ENCODE measurements at places on chromosomes 16 and 17.

GRCh38 chr17:74337834-74338500 is 11.9 kb downstream of the KIF19 start:
- no peak for DNase-seq

DNA sequence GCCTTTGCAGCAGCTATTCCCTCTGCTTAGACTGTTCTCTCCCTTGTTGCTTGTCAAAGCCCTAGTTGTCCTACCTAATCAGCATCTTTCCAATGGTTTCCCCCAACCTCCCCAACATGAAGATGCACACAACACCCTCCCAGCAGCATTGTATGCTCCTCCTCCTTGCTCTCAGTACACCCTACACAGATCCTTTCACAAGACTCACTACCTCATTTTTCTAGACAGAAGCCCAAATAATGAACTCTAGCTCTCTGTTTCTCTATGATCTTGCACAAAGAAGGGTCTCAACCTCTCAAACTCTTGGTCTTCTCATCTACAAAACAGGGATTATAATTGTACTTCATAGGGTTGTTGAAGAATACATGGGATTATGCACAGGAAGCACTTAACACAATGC is 19.4 kb downstream of the PSME3IP1 start:
- no peak for DNase-seq

GRCh38 chr17:1649844-1650501 is at the start of gene RILP:
RILP (minus strand) TSS chr17:1649866; CDS start chr17:1649804, 62 bp downstream.
- no peak for DNase-seq

GRCh38 chr16:426115-426905 is 861 bp downstream of the RAB11FIP3 start:
- no peak for DNase-seq

DNA sequence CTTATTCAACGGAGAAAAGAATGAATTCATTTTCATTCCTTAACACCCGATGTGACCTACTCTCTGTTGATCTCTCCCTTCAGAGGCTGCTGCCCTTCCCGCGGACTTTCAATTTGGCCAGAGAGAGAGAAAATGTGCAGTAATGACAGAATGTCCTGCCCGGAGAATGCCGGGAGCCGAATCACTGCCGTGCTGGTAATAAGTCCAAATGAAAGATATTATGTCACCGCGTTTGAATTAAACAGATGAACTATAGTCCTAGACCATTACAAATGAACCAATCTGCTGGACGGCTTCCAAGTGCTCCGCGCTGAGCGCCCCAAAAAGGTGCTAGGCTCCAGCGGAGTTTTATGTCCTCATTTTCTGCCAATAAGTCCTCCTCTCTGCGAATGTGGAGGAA is 14.7 kb upstream of the C16orf82 start:
- no peak for DNase-seq

GRCh38 chr16:28528463-28528867 is 10.3 kb downstream of the NUPR1 start:
- DNase-seq, result no peak

GRCh38 chr16:56424404-56424764 is 961 bp downstream of the AMFR start:
- no peak for DNase-seq

GRCh38 chr16:30464078-30464477 is 8.5 kb upstream of the ITGAL start:
- DNase-seq, result no peak

GRCh38 chr16:53780051-53780450 is 76.1 kb downstream of the FTO start:
- DNase-seq, result no peak

GRCh38 chr16:719815-720446 is 1.0 kb upstream of the ANTKMT start:
- DNase-seq, result no peak

- DNase-seq, result no peak
These were observed 27.4 kb upstream of the LYRM9 start for GRCh38 chr17:27920569-27920968.

- DNase-seq, result no peak
These were observed 358.5 kb downstream of the CA10 start for GRCh38 chr17:51799981-51800380.

GRCh38 chr17:77470800-77471733 is 330.3 kb downstream of the SEC14L1 start:
- DNase-seq, result no peak

DNA sequence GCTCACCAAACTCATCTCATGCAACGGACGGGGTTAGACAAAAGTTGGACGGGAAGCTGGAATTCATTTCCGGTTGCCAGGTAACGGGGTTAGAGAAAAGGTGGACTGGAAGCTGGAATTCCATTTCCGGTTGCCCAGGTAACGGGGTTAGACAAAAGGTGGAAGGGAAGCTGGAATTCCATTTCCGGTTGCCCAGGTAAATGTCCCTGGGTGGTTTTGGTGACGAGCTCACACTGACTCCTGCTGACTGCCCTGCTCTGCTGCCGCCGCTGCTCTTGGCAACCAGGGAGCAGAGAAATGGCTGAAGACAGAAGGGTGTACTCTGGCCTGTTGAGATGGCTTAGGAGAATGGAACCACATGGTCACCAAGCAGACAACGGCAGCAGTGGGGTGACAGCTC is 170.3 kb upstream of the RPH3AL start:
- DNase-seq, result no peak

GRCh38 chr16:70738083-70738977 is 52.5 kb upstream of the MTSS2 start:
- no peak for DNase-seq

DNA sequence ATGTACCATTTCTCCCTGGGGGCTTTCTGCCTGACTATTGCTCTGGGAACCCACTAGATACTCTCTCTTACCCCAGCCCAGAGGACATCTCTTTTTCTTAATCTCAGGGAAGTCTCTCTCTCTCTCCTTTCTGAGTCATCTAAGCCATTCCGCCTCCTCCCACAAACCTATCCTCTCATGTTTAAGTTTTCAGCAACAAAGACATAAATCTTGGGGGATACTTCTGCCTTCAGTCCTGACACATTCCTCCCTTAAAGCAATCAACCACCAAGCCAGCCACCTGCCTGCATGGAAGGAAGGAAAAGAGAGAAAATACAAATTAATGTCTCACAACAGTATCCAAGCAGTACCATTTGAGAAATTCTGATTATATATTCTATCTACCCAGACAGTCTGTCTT is 128.8 kb downstream of the HS3ST2 start:
- DNase-seq, result no peak

DNA sequence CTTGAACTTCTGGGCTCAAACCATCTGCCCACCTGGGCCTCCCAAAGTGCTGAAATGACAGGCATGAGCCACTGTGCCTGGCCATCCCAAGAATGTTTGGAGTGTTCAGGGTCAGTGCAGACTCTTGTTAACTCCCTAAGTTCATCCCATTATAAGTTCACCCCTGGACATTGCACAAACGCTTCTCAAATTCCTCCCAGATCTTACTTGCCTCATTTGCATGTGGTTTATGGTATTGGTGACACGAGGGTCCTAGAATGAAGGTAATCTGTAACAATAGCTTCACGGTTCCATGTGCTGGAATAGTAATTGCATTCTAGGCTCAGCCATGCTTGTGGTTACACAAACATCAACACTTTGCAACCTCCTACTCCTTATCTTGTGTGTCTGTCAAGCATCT is 5.0 kb upstream of the CCDC42 start:
- no peak for DNase-seq

- DNase-seq, result no peak
These were observed 2.8 kb downstream of the MAPK8IP3 start for GRCh38 chr16:1708768-1709180.

GRCh38 chr17:5770441-5771270 is 186.3 kb upstream of the NLRP1 start:
- DNase-seq, result no peak

- DNase-seq, result no peak
These were observed 7.5 kb downstream of the DCAKD start for GRCh38 chr17:45043813-45044540.

GRCh38 chr17:72419866-72420774 is 299.3 kb downstream of the SOX9 start:
- no peak for DNase-seq

DNA sequence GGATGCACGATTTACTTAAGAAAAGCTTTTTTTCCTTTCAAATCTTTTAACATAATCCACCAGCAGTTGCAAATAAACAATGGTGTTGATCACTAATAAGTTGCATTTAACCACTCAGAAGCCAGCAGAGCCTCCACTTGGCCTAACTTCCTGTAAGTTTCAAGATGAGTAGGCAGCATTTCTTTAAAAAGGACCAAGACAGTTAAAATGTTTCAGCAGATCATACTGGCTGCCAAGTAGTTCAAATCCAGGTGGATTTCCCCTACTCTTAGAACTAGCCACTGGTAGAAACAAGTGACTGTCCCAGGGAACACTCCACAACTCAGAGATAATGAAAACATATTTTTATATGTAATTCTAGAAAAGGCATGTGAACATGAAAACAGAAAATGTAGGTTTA is 17.0 kb upstream of the RFFL start:
- DNase-seq, result no peak

- DNase-seq, result no peak
These were observed 61.7 kb downstream of the KPNA2 start for GRCh38 chr17:68097161-68097805.

Measured in stimulated activated CD4-positive, alpha-beta T cell treated with anti-CD3 and anti-CD28 coated beads, Interleukin-15, amount 100 ng/mL, for 1 hour (primary cell).